ENCODE measurements at places on chromosomes 1 and 21.

GRCh38 chr1:186984959-186985358 lies 156.2 kb downstream of the PLA2G4A start:
- DNase-seq, result no peak

DNA sequence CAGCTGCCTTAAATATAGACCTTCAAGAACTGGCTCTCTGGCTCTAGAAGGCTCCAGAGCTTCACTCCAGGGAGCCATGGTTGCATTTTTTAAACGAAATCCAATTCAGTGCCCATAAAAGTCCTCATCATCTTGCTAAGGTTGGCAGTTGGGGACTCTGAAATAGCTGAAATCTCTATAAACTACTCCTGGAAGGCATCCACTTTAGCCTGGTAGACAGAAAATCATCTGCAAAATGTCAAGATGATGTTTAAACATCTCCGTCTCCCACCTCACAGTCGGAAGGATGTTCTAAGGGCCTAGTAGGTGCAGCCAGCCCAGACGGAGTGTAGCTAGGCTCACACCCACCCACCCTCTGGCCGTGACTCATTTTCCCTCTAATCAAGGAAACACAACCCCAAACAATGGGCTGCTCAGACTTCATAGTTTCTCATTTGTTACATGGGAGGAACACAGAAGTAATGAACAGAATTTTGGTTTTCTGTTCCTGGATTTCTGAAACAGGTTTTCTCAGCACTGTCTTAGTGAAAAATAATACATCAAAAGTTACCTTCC lies 235.4 kb upstream of the KAZN start:
- DNase-seq, result no peak

DNA sequence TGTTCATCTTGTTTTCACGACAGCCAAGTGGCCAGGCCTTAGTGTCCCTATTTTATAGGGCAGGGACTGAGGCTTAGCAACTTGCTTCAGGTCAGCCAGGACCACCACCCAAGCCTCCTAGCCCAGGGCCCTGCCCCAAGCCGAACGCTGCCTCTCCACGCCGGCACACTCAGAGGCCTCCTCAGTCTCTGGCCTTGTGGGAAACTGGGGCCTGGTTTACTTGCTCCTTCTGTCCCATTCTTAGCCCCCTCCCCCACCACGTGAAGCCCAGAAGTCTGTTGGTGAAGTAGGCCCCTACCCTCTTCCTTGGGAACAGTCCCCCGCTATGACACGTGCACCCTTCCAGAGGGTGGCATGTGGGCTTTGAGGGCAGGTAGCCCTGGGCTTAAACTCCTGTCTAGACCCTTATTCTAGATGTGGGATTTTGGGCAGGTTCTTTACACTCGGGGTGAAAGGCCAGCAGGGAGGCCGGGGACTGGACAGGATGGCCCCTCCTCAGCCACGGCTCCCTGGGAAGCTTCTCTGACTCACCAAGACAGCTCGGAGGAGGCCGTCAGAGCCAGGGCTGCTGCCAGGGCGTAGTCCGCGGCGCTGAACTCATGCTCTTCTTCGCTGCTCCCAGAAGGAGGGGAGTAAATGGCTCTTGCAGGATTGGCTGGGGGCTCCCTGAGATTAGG lies 4.3 kb downstream of the MYOM3 start:
- no peak for DNase-seq

DNA sequence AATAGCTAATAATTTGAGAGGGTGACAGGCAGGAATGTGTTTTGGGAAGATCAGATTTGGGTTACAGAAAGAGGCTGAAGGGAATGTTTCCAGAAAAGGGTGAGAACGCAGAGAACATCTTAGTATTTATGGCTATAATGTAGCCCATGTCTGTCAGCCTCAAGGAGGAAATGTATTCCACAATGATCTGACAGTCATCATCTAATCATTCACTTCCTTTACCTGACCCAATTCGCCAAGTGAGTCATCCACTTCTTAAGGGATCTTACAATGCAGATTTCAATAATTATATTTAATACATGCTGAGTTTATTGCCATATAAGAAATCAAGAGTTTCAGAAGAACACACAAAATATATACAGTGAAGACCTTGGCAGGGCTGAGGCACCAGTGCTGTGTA lies 10.8 kb downstream of the TRIM45 start:
- no peak for DNase-seq

- no peak for DNase-seq
Observed at GRCh38 chr1:205381305-205381704, 24.6 kb upstream of the KLHDC8A start.

GRCh38 chr1:156933136-156933535 lies 12.7 kb downstream of the LRRC71 start:
- no peak for DNase-seq

DNA sequence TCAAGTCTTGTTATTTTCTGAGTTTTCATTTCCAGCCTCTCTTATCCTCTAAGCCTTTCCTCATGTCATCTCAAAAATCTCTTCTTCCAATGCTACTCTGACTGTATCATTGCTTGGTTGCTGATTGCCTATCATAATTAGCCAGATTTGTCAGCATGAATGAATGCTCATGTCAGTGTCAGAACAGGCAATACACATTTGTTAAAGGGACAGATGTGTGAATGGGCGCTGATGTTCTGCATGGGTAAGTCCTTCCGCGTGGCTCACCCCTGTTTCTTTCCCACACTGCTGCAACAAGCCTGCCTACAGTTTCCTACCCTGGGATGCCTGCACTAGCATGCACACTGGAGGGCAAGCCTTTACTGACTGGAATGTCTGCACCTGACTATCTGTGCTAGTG lies 100.6 kb downstream of the RHOU start:
- DNase-seq, result no peak

GRCh38 chr1:115230281-115230680 lies 107.8 kb downstream of the NGF start:
- DNase-seq, result no peak

- no peak for DNase-seq
Observed at GRCh38 chr1:14598498-14599182, at the start of gene KAZN. Gene KAZN (plus strand): TSS chr1:14598685.

- no peak for DNase-seq
Observed at GRCh38 chr1:173297798-173298391, 90.8 kb upstream of the TNFSF4 start.

- DNase-seq, result no peak
Observed at GRCh38 chr21:25456672-25457071, 150.6 kb downstream of the MRPL39 start.

- no peak for DNase-seq
Observed at GRCh38 chr1:98330224-98330623, 331.3 kb upstream of the SNX7 start.

DNA sequence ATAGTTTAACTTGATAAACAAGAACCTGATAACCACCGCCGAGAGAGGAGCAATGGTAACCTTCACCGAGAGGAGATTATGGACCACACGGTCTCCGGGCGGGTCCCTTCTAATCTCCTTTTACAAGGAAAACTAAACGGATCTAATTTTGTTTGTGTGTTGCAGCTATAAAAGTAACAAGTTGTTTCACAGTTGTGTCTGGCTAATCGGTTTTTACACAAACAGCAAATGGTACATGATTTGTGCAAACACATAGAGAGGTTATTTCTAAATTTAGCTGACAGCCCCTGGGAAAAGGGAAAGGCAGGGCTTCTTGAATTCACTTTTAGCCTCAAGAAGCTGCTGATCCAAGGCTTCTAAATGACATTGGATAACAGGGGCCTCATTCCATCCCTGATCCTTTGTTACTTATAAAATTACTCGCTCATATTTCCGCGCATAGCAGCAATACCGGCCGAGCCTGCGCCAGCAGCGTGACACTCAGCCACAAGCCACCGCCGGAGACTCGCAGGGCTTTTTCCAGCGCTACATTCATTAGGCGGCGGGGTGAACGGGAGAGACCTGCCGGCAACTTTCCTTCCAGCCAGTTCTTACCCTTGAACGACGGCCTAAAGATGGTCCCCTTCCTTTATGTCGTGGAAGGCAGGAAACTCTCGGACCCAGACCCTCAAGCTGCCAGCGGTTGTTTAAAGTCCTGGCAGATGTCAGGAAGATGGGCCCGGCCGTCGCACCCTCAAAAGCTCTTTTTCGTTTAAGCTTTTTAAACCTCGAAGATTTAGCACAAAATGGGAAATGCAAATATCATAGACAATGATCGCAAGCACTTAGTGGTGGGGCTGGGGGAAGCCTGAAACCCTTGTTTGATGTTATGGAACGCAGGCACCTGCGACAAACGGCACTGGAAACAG lies 4.4 kb downstream of the FOXD3 start:
- DNase-seq, result no peak

DNA sequence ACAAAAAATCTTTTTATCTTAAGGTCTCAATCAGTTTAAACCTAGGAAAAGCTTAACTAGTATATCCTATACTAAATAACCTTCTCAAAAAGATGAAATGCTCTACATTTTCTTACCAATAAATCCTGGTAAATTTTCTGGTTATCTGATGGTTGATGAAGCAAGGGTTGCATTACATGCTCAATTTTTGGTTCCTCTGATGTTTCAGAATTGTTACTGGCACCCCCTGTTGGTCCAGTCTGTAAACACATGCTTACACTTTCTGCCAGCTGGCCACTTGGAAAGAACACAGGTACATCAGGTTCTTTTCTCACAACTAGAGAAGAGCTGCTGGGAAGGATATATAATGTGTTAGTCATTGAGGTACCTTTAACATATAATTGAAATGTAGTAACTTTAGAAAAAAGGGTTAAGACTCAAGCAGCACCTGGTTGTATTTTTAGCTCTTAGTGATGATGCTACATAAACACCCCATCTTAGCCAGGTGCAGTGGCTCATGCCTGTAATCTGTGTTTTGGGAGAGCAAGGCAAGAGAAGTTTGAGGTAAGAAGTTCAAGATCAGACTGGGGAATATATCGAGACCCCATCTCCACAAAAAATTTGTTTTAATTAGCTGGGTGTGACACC lies 30.9 kb upstream of the TAL1 start:
- DNase-seq, result peak; percentile 54

- no peak for DNase-seq
Observed at GRCh38 chr1:40386359-40386723, 12.8 kb downstream of the SMAP2 start.

DNA sequence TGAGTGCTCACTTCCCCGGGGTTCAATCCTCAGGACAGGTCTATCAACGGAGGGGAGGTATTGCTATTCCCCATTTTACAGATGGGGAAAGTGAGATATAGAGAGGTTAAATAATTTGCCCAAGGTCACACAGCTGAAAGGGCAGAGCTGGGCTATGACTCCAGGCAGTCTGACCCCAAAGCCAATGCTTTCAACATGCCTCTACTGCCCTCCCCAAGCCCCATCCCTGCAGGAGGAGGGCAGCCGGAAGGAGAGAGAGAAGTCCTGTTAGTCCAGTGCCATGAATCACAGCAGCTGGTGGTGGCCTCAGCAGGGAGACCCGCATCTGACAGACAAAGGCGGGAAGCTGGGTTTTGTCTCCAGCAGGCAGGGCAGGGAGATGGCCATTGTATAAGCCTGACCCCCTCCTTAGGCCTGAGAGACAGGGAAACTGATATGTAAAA lies 20.0 kb upstream of the CLIC4 start:
- DNase-seq, result no peak

DNA sequence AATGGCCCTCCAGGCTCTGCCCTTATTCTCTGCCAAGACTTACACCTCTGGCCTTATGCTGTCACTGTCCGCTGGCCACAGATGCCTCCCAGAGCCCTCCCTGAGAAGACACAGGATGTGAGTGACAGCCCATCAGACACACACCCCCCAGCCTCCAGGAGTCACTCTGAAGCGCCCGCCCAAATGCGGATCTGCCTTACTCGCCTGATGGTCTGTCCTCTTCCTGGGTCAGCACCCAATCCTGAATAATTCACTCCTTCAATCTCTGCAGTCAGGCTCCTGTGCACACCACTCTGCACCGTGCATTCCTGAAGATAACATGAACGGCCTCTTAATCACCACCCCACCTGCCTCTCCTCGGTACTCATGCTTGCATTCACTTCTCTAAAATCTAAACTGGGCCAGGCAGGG lies 14.7 kb downstream of the CLSTN1 start:
- DNase-seq, result no peak

- DNase-seq, result no peak
Observed at GRCh38 chr1:87435484-87435883, 106.8 kb downstream of the LMO4 start.

DNA sequence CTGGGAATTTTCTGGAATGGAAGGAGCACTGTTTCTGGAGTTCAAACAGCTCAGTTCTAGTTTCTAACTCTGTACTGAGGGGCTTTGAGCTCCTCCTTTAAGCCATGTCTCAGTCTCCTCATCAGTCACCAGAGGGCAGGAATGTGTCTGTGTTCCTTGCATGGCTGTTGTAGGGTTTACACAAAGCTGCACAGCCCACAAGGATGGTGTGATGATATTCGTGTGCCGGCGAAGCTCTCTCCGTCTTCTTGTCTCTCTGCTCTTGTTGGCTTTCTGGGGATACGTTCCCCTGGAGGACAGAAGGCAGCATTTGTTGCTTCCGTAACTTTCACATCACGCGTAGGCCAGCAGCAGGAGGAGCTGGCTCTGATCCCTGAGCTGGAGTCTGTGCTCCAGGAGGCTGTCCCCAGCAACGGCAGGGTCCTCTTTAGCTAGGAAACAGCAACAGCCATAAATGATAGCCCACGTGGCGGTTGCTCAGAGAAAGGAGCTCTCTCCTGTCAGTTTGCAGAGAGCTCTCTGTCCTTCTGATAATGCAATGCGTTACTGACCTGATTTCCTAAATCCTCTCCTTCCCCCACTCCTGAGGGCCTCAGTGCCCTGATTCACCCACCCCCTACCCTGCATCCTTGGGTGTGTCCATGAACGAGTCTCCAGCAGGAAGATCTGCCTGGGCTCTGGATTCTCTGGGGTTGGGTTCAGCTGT lies 189.2 kb upstream of the VAMP3 start:
- no peak for DNase-seq

- DNase-seq, result peak; percentile 63
Observed at GRCh38 chr1:217274927-217275654, 355.8 kb downstream of the GPATCH2 start.

GRCh38 chr1:185533596-185533995 lies 200.6 kb upstream of the HMCN1 start:
- DNase-seq, result no peak

Measured in RKO (cell line).